Ovary (tissue), 10 donors: ENCODE measurements at places on chromosomes 13 and 19. TPM values are rescaled to one million over a fixed set of nuclear protein-coding genes. Genes with fewer than 3 reads are reported as not detected.
A peak's percentile ranks its signal among the peaks of the same experiment; 100 is the strongest.

- DNase-seq: no peak
Observed at GRCh38 chr13:57824121-57824520, 192.6 kb downstream of the PCDH17 start.

Gene PRODH2
- not detected for total RNA-seq

- no peak for DNase-seq
Observed at GRCh38 chr13:49435992-49436391, 7.9 kb downstream of the CAB39L start.

DNA sequence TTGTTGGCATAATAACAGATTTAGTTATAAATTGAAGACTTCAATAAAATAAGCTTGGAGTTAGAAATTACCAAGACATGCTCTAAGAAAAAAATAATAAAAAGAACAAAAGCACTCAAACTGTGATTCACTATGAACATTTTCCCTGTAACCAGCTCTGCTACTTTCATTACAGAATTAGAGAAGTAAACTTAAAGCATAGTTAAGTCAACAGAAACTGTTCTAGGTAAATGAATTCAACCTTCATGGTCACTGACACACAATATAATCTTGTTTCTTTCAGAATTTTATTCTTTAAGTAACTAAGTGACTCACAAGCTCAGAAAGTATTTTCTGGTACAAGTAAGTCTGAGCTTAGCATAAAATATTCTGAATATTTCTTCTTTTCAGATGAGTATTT, 136.3 kb downstream of the KLF5 start:
- DNase-seq: no peak

- DNase-seq: no peak
Observed at GRCh38 chr13:111202745-111203144, 87.6 kb downstream of the ARHGEF7 start.

Gene TYROBP
- 25.8 TPM for total RNA-seq

DNA sequence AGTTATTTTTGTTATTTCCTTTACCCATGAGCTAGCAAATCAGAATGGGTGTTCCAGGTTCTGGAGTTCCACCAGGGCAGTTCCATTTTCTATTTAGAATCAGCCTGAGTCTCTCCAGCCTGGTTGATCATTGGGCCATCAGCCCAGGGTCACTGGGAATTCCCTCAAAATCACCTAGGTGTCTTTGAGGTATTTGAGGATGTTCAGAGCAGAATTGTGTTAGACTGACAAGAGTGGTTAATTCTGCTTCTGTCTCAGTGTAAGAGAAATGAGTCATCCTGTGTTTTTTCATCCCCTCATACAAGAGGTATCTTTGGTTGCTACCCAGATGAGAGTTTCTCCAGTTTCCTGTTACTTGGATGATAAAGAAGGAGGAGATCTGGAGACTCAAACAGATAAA, 11.7 kb downstream of the ZNF66 start:
- DNase-seq: no peak

GRCh38 chr19:32241932-32242710, 103.3 kb upstream of the ZNF507 start:
- DNase-seq: no peak

- DNase-seq: no peak
Observed at GRCh38 chr19:14441041-14441938, 8.2 kb downstream of the PKN1 start.

DNA sequence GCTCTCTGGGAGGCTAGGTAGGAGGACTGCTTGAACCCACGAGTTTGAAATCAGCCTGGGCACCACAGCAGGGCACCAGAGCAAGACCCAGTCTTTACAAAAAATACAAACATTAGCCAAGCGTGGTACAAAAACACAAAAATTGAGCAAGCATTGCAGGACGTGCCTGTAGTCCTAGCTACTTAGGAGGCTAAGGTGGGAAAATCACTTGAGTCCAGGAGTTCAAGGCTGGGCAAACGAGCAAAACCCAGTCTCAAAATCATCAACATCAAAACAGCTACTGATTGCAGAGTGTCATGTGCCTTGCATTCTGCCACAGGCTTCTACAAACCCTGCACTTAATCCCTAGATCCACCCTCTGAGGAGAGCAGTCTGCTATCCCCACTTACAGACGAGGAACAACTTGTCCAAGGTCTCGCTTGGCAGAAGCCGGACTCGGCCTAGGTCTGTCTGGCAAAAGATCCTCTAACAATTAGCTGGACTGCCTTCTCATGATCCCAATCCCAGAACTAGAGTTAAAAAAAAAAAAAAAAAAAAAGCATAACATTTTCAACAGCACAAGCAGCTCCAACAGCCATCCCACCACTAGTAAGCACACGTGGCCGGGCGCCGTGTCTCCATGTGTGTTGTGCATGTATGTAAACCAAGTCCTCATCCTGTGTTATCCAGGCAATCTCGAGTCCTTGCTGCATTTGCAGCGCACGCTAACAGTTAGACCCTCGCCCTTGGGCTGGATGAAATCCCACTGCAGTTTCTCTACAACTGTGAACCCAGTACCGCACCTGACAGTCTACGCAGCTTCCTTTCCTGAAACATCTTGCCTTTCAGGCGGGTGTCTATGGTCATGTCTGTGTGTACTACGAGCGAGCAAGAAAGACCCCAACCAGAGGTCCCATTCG, 2.0 kb downstream of the PPP6R1 start:
- DNase-seq: no peak

Gene NR1H2
- total RNA-seq: 58.6 TPM

DNA sequence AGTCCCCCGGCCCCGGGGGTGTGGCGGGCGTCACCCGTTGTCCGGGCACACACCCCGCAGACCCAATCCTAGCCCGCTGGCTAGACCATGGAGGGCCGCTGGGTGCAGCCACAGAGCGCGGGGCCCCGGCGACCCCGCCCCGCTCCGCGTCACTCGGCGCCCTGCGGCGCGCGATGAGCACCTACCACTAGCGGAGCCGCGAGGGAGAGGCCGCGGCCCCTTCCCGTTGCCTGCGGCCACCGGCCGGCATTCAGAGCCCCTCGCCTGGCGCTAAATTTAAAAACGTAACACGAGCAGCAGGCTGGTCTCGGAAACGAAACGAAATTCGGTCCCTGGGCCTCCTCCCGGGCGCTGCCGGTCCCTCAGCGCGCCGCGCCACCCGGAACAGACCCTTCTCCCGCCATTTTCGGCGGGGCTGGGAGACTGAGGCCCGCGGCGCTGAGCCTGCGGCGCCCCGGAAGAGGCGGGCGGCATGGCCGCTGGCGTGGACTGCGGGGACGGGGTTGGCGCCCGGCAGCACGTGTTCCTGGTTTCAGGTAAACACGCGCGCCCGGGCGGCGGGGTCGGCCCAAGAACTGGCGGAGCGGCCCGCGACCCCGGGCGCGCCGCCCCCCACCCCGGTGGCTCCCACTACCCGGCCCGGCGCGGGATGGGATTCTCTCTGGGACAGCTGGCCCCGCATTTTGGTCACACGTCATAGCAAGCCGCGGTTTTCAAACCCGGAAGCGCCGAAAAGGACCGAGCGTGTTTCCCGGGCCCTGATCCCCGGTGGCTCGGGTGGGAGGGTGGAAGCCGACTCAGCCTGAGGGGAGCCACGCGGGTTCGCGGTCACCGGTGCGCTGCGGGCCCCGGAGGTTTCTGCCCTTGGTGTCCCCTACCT, at the start of gene RNASEH2B:
TSS of gene RNASEH2B (plus strand) at position 187 of the 880 bp plus-strand sequence. CDS start at position 473, 286 bp downstream.
- peak; percentile 74 for DNase-seq

DNA sequence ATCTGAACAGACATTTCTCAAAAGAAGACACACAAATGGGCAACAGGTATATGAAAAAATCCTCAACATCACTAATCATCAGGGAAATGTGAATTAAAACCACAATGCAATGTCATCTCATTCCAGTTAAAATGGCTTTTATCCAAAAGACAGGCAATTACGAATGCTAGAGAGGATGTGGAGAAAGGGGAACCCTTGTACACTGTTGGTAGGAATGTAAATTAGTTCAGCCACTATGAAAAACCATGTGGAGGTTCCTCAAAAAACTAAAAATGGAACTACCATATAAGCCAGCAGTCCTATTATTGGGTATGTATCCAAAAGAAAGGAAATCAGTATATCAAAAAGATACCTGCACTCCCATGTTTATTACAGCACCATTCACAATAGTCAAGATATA, 24.7 kb upstream of the ZC3H13 start:
- no peak for DNase-seq

DNA sequence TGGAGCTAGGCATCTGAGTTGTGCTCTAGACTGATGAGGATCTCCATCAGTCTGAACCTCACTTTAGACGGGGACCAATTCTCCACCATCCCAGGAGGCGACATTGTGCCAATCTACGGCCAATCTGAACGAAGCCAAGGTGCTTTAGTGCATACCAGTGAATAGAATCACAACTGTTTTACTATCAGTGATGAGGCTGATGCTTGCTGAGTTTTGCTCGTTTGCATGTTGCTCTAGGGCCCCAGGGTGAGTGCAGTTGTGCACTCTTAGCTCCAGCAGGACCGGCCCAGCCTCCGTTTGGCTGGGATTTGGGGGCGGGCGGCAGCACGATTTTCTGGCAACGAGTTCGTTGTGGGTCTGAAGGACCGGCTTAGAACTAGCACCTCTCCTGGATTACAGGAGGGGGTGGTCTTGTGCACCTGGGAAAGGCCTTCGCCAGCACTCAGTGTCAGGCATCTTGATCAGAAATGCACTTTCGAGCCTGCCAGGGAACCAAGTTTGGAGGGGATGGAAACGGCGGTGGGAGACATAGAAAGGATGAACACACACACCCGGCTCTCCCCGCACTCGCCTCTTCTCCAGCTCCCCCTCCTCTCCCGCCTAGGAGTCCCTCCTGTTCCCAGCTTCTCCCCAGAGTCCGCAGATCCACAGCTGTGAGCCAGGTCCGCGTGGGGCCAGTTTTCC, 4.4 kb downstream of the GSX1 start:
- DNase-seq: no peak

Gene AMH
- 1.2 TPM for total RNA-seq

GRCh38 chr13:33146843-33147611, 130.8 kb downstream of the KL start:
- DNase-seq: no peak

DNA sequence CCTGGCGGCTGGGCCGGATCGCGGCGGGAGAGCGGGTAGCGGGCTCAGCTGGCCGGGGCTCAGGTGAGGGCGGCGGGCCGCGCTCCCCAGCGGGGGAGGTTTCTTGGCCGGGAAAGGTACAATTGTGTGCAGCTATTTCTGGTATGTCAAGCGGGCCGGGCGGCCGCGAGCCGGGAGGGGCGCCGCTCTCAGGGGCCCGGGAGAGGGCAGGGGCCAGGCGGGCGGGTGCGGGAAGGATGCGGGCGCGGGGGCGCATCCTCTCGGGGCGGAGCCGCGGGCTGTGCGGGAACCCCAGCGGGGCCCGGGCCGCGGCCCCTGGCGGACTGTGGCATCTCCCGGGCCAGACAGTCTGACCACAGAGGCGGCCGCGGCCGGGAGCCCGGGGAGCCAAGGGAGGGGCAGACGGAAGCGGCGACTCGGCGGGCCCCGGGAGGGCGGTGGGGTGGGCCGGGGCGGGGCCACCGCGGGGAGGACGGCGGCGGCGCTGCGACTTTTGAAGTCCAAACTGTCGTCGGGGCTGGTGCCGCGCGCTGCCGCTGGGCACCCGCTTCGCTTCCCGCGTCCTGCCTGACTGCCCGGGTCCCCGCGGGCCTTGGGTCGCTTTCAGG, at the start of gene LMO7:
TSS of gene LMO7 (plus strand) at position 503 of the 608 bp plus-strand sequence. CDS start 328 bp downstream, outside the sequence.
- peak; percentile 69 for DNase-seq

Gene NKG7
- 1.5 TPM for total RNA-seq

DNA sequence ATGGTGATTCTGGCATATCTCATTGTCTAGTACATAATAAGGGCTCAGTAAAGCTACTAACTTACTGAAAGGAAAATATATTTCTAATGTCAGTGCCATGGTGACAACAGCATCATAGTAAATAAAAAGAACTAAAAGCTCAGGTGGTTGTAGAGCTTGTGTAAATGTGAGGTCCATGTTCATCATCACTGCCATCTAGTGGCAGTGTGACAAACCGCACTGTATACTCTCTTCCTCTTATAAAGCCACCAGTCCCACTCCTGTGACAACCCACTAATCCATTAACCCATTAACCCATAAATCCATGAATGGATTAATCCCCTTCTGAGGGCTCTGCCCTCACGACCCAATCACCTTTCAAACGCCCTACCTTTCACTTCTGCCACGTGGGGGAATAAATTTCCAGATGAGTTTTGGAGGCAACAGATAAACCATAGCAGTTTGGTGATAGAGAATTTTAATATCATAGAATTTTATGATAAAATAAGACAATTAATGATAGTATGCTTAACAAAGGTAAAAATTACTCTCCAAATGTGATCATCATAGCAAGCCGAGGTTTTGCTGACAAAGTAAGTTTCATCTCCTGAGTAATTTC, 160.4 kb upstream of the SGCG start:
- peak; percentile 37 for DNase-seq

- DNase-seq: no peak
Observed at GRCh38 chr13:44817131-44817671, 172.1 kb downstream of the NUFIP1 start.

Gene CGB3
- total RNA-seq: not detected

Gene IGFL1
- not detected for total RNA-seq

GRCh38 chr19:18232540-18233223, 6.4 kb upstream of the PDE4C start:
- no peak for DNase-seq

Gene IFNL3
- total RNA-seq: not detected

Gene FOSB
- 122 TPM for total RNA-seq

Gene RASGRP4
- 0.84 TPM for total RNA-seq

DNA sequence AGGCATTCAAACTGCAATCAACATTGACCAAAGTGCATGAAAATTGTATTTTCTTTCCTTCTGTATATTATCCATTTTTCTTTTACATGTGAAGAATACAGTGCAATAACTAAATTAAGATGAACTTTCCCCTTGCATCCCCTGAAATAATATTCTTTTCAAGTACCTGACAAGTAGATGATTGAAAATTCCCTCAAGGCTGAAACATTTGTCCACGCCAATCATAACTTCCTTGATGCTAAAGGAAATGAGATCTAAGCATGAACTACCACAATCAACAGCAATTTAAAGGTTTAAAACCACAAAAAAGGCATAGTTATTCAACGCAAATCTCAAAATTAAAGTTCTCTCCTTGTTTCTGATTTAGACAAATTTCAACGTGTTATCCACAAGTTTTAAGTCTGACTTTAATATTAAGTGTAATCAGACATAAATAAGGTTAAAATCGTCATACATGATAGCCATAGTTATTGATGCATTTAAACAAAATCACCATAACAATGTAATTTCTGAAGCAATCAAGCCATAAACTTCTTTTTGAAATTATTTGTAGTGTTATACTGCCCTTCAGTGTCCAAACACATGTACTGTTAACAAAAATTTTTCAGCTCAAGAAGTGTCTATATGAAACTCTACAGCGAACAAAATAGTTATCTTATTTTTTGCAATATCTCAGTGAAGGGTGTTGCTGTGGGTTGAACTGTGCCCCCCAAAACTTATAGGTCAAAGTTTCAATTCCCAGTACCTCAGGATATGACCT, 169.5 kb downstream of the DCLK1 start:
- DNase-seq: no peak

Gene TSSK6
- 0.92 TPM for total RNA-seq

GRCh38 chr19:51751655-51752054, at the start of gene FPR1:
Gene FPR1 (minus strand): TSS chr19:51751878. CDS start chr19:51746994, 4,884 bp downstream.
- no peak for DNase-seq
